ENCODE measurements at places on chromosomes 2 and 18.

DNA sequence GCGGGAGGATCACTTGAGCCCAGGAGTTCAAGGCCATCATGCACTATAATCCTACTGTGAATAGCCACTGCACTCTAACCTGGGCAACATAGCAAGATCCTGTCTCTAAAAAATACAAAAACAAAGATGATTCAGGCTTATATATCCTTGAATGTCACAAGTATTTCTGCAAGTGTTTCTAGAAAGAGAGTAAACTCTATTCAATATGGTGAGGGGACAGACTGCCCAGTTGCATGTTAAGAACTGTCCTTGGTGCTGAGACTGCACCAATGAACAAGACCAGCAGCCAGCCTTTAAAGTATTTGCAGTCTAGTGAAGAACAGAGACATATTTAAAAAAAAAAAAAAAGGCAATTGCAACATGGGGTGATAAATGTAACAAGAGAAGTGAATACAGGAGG lies 16.4 kb downstream of the MAP3K19 start:
- DNase-seq, result peak; percentile 60

GRCh38 chr2:182827182-182827879 lies 39.1 kb downstream of the FRZB start:
- DNase-seq, result no peak

DNA sequence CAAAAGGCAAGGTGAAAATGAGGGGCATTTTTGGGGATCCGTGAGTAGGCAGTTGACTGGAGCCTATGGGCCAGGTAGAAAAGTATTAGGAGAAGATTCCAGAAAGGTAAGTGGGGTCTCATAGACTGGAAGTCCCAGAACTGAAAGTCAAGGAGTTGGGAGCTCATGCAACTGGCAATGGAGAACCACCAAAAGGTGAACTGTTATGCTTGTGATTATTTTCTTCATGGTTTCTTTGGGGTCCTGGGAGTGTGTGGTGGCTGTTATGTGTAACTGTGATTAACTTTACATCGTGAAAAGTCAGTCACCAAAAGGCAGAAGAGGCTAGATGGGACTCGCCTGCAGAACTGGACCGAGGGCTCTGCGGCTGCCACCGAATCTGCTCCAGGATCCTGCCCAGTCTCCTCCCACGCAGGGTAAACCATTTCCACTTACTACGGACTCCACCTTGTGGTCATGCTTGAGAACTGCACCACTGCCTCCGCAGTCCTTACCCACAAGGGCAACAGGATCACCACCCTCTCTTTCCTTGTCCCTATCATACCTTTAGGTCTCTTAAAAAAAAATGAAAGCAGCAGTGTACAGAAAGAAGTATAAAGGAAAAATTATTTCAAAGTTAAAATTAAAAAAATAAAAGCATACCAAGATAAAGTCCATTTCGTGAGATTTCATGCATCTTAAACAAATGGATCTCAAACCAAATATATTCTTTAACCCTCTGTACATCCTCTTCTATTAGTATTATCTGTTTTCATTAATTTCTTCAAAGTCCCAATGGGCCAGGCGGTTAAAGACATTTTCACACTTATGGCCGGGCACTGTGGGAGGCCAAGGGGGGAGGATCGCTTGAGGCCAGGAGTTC lies 15.6 kb upstream of the CEP68 start:
- peak; percentile 86 for DNase-seq

GRCh38 chr2:68689553-68690537 lies 44.8 kb upstream of the ARHGAP25 start:
- DNase-seq, result no peak

DNA sequence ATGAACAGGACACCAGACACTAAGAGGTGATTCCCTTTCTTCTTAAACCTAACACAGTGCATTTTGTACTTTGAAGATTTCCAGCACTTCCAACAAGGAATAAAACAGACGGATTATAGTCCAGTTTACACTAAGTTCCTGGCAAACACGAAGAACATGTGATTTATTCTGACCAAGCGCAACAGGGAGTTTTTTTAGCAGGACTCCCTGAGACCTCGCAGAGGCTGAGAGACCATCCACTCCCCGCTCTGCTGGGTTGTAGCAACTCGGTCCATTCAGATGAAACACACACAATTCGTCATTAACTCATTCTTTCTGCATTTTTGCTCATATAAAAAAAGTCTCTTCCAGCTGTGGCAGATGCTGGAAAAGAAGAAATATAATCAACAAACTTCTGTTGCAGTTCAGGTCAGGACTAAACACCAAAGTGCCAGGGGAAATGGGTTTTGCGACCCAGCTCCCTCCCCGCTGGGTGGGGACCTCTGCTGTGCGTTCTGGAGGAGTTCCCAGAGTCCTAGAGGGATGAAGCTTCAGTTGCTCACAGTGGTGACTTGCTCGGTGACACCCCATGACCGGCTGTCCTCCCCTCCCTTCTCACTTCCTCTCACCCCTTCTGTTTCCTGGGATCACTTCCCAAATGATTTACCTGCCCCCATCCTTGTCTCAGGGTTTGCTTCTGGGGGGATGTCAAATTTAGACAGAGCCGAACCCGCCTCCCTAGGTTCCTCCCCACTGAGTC lies 52.5 kb downstream of the KCNF1 start:
- DNase-seq, result peak; percentile 69

GRCh38 chr2:88191722-88192042 lies 21.5 kb downstream of the THNSL2 start:
- DNase-seq, result no peak

DNA sequence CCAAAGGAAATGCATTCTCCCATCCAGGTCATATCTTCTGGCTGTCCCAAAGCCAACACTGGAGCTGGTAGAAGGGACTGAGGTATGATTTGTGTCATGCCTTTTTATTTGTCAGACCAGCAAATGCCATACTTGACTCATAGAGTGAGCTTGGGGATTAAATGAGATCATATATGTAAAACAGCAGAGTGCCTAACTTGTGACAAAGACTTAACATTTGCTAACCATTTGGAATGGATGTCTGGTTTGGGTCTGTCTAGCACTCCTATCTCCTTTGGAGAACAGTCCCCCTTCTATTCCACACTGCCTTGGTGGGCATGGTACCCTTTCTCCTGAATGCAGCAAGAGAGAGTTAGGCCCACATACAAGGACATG lies 128.5 kb upstream of the LGALSL start:
- no peak for DNase-seq

DNA sequence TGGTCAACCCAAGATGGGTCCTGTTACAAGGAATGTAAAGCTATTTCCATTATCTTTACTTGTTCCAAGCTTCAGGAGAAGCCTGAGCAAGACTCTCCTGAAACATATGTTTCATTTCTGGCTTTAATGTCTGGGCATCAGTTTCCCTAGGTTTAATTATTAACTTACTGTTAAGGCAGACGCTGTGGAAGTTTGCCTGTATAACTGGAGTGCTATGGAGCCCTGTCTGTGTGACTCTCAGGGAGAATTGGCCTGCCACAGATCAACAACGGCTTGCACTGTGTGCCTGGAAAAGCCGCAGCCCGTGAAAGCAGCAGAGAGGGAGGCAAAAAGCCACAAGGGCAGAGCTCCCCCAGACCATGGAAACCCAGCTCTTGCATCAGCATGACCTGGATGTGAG lies 22.1 kb upstream of the LONRF2 start:
- no peak for DNase-seq

DNA sequence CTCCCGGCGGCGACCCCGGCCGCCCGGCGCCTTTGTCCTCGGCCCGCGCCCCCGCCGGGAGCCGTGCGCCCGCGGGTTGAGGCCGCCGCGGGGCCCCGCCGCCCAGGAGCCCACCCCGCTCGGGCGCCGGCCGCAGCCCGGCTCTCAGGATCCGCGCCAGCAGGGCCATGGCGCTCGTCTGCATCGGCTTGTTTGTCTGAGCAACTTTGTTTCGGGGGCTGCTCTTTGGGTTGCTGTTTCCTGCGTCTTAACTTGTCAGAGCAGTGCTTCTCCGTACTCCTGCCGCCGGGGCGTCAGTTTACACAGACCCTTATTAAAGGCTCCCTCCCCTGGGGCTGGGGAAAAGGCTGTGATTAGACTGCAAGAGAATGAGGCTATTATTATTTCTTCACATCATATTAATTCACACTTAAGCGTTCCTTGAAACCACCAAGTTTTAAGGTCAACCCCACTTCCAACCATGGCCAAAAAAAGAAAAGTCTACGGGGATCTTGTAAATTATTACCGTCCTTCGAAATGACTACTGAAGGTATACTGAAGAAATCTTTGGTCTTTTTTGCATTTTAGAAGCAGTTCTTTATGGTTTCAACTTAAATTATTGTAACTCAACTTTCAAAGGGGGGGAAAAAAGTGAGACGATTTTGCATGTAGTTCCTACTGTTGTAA lies at the start of gene CYP27C1:
TSS of gene CYP27C1 (minus strand) at position 198 of the 666 bp plus-strand sequence. CDS start at position 169, 29 bp downstream.
- DNase-seq, result peak; percentile 20

GRCh38 chr2:111970453-111970852 lies 72.0 kb downstream of the MERTK start:
- DNase-seq, result no peak

DNA sequence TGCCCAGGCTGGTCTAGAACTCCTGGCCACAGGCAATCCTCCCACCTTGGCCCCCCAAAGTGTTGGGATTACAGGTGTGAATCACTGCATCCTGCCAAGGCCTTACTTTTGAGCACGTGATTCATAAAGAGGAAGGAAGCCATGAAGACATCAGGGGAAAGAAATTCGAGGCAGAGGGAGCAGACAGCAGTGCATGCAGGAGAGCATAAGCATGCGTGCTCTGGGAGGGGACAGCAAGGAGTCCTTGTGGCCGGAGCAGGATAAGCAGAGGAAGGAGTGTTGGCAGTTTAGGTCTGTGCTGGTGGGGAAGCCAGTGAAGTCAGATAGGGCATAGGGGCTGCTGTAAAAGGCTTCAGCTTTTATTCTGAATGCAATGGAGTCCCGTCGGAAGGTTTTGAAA lies 400.5 kb upstream of the RAB12 start:
- no peak for DNase-seq

DNA sequence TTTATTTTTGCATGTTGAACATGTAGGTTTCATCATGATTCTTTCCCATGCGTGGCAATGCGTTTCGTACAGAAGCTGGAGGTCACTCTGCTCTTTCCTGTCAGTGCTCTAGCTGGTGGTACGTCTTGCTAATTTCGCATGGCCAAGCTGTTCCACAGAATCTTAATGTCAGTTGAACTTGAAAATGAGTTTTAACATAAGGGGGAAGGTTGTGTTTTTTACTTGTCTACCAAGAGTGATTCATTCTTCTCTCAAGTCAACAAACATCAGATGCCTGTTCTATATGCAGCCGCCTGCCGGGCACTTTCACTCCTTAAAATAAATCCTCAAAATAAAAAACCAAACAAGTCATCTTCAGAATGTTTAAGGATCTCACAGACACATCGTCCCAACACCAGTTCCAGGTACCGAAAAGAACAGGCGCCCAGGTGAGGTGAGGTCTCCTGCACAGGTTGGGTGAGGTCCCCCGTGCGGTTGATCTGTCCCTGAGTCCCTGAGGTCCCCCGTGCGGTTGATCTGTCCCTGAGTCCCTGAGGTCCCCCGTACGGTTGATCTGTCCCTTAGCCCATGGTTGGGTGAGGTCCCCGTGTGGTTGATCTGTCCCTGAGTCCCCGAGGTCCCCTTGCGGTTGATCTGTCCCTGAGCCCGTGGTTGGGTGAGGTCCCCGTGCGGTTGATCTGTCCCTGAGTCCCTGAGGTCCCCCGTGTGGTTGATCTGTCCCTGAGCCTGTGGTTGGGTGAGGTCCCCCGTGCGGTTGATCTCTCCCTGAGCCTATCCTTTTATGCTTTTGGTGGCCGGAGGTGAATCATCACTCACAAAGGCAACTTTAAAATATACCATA lies 57.0 kb upstream of the KCNG2 start:
- no peak for DNase-seq

GRCh38 chr2:160252278-160252887 lies 52.3 kb upstream of the ITGB6 start:
- peak; percentile 20 for DNase-seq

DNA sequence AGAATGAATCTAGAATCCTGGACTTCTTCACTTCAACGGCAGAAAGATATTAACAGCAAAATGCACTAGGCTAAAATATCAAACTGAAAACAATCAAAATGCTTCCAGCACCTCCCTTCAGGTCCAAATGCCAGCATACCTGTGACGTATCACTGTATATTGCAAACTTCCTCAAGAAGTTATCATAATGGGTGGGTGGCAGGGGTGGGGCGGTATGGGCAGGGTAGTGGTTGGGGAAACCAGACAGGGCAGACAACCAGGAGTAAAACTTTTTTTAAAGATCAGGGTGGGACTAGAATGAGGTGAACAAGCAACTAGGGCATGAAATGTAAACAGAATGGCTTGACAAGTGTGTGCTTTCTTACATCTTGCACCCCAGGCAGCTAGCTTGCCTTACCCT lies 140.9 kb downstream of the SATB2 start:
- DNase-seq, result no peak

All from AG08396 (cell line).